ENCODE measurements at places on chromosomes 5 and 9. TPM values are rescaled to one million over a fixed set of nuclear protein-coding genes. Genes with fewer than 3 reads are reported as not detected.

DNA sequence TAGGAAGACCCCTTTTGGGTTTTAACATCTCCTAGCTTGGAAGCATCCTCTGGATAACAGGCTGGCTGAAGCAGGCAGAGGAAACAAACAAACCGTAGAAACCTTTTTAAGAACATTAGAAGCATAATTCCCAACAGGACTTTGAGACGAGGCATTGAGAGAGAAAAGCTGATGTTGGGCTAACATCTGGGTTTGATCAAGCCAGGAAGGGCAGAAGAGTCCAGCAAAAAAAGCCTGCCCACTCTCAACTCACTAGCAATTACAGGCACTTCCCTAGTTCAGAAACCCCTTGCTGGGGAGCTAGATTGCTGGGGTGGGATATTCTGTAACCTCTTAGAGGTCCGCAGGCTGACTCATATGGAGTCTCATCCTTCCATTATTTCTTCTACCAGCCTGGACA is 75.4 kb upstream of the CTNNA1 start:
- no peaks in the 10 kb centered on the region for H3K36me3 ChIP-seq
- no peak for DNase-seq
- H3K4me1 ChIP-seq, result no peaks in the 10 kb centered on the region
- H3K27ac ChIP-seq, result no peak overlapping the region
- no peak overlapping the region for H3K4me3 ChIP-seq

- no peak overlapping the region for H3K4me3 ChIP-seq
- H3K27me3 ChIP-seq, result no peaks in the 10 kb centered on the region
- no peak overlapping the region for H3K27ac ChIP-seq
- DNase-seq, result no peak
- H3K36me3 ChIP-seq, result no peaks in the 10 kb centered on the region
Observed at GRCh38 chr5:130923543-130924124, 241.4 kb downstream of the HINT1 start.

DNA sequence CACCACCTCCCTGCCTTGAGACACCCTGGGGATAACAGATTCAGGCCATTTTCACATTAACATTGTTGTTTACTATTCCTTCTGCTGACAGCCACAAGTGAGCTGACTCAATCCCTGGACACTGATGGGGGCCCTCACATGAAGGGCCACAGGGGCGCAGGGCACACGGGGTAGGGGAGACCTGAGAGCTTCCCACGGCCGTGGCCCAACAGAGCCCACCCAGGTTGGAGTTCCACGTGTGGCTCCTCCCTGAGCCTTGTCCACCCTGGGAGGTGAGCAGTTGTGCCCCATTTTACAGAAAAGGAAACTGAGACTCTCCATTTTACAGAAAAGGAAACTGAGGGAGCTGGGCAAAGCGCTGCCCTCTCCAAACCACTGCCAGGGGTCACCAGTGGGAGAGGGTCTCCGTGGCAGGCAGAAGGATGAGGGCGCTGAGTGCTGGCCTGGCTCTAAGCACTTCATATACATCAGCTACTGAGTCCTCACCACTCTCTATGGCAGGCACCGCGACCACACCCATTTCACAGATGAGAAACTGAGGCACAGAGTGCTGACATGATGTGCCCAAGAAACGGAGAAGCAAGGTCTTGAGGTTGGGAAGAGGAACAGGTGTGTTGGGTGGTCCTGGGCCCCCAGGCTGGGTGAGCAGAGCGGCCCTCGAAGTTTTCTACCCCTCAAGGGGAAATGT is 2.3 kb downstream of the NINJ1 start:
- no peaks in the 10 kb centered on the region for H3K27me3 ChIP-seq
- H3K27ac ChIP-seq, result peak overlapping the region; percentile 15
- DNase-seq, result no peak
- H3K4me3 ChIP-seq, result peak overlapping the region; percentile 89
- peaks cover 34% of the 10 kb centered on the region for H3K4me1 ChIP-seq

The SLC25A48 gene
- not detected for total RNA-seq

The OBP2B gene
- total RNA-seq, result not detected

Measured in activated naive CD8-positive, alpha-beta T cell treated with anti-CD3 and anti-CD28 coated beads, Interleukin-2, amount 10 ng/mL, durations not matched to agents 7 days and 5 days (primary cell).